ENCODE measurements at places on chromosomes 3 and 15.

DNA sequence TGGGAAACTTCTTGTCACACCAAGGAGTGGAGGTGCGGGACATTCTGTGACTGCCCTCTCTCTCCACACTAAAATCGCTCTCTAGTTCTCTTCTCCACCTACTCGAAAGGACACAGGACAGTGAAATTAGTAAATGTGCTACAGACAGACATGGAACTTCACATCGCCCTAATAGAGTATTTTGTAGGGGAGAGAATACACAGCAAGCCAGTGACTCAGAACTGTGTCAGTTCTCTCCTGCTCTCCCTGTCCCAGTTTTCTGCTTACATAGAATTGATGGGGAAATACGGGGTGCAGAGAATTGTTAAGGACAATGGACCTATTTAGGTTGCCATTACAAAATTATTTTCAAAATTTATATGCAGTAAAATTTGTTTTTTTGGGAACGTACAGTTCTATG lies 159.6 kb upstream of the GADL1 start:
- no peak for DNase-seq

- DNase-seq, result no peak
These were observed 60.9 kb downstream of the ST8SIA2 start for GRCh38 chr15:92454555-92455105.

DNA sequence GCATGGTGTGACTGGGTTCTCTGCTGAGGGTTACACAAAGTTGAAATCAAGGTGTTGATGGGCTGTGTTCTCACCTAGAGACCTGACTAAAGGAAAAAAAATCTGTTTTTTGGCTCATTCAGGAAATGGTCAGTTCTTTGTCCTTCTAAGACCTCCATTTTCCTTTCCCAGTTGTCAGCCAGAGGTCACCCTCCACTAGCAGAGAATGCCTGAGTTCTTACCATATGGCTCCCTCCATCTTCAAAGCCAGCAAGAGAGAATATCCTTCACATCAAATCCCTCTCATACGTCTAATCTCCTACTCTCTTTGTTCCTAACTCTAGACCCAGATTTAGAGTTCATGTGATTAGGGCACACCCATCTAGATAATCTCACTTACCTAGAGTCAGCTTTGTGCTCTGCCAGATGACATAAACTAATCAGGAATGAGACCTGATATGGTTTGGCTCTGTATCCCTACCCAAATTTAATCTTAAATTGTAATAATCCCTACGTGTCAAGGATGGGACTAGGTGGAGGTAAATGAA lies 19.4 kb downstream of the ANKRD28 start:
- no peak for DNase-seq

GRCh38 chr15:53618461-53618860 lies 141.0 kb downstream of the WDR72 start:
- DNase-seq, result no peak

DNA sequence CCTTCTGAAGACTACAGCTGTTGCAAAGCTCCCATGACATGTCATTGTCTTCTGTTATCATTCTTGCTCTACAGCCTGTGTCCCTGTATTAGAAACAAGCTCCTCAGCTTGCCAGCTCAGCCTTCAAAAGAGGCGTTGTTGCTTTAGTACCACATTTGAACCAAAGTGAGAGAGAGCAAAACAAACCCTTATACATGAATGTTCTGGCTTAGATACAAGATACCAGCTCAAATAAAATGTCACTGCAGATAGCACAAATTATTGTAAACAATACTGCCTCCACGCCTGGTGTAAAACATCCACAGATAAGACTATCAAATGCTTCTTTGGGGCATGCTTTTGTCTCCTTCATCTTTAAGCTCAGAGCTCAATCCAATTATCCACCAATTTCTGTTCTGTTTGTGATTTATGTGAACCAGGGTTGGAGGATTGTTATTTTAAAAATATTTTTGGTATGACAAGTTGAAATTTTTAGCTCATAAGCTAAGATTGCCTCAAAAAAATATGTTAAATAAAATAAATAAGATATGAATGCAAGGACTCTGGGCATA lies 403.6 kb upstream of the CDIN1 start:
- no peak for DNase-seq

- no peak for DNase-seq
These were observed 21.9 kb downstream of the C3orf62 start for GRCh38 chr3:49255112-49255511.

DNA sequence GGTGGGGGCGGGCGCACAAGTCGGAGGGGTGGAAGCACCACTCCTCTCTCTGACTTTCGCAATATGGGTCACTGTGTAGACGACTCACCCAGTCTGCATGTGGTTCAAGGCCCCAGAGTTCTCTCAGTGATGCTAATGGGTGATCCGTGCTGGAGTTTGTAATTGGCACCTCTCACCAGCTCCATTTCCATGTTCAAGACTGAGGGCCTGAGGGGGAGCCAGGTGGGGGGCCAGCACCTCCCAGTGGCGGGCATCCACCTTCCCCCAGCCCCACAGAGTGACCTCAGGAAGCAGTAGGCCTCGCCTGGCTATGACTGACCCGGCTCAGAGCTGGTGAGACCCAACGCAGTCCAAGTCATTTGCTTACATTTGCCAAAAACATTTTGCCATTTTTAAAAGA lies 230.0 kb upstream of the ST8SIA2 start:
- no peak for DNase-seq

- DNase-seq, result no peak
These were observed 165.2 kb upstream of the STT3B start for GRCh38 chr3:31367518-31367917.

- DNase-seq, result no peak
These were observed 370.9 kb downstream of the NR2F2 start for GRCh38 chr15:96701443-96701842.

- DNase-seq, result no peak
These were observed 51.7 kb downstream of the WDR49 start for GRCh38 chr3:167602041-167602440.
